Neural crest cell (in vitro differentiated cells): ENCODE measurements at places on chromosomes 2 and 18. TPM values are rescaled to one million over a fixed set of nuclear protein-coding genes. Genes with fewer than 3 reads are reported as not detected.
A peak's percentile ranks its signal among the peaks of the same experiment; 100 is the strongest.

Gene ATG16L1
- total RNA-seq = 26.9 and 28.2 TPM in 2 replicates

Gene MYO5B
- 0.25 and 0.40 TPM in 2 replicates for total RNA-seq

GRCh38 chr18:58572680-58573079, 56.2 kb downstream of the ALPK2 start:
- no peaks in the 10 kb centered on the region for H3K36me3 ChIP-seq
- no peak overlapping the region for H3K27ac ChIP-seq
- no peak for DNase-seq
- H3K4me1 ChIP-seq = peaks cover 12% of the 10 kb centered on the region
- no peaks in the 10 kb centered on the region for H3K27me3 ChIP-seq
- no peak overlapping the region for H3K4me3 ChIP-seq

GRCh38 chr2:160377204-160377995, 116.2 kb downstream of the RBMS1 start:
- peaks cover 44% of the 10 kb centered on the region for H3K4me1 ChIP-seq
- DNase-seq = no peak
- H3K36me3 ChIP-seq = no peaks in the 10 kb centered on the region
- no peak overlapping the region for H3K4me3 ChIP-seq

DNA sequence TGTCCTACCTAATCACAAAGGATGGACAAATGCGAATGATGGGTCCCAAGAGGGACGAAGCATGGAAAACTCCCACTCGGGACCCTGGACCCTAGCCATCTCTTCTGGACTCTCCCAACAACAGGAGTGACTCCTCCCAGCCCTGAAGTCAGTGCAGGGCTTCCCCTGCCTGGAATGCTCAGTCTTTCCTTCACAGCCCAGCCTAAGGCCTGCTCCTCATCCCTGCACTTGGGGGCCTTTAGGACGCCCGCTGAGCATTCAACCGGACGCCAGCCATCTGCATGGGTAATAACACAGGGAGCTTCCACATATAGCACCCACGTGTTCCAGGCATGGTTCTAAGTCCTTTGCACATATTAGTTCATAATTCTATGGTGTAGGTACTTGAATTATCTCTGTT, 237.5 kb downstream of the KLHL29 start:
- DNase-seq = no peak
- H3K4me1 ChIP-seq = peaks cover 42% of the 10 kb centered on the region
- H3K4me3 ChIP-seq = no peak overlapping the region
- H3K27me3 ChIP-seq = no peaks in the 10 kb centered on the region

Gene PMAIP1
- total RNA-seq = 4.2 and 4.6 TPM in 2 replicates

- H3K27me3 ChIP-seq = peaks cover 5% of the 10 kb centered on the region
- H3K27ac ChIP-seq = peak within 1 kb of the TSS; percentile 97
- peak; percentile 72 for DNase-seq
- H3K4me1 ChIP-seq = peaks cover 29% of the 10 kb centered on the region
- peak within 1 kb of the TSS; percentile 97 for H3K4me3 ChIP-seq
Measured at GRCh38 chr2:74833418-74834233, at the start of gene HK2. TSS of gene HK2 (plus strand) at chr2:74834127. CDS start at chr2:74834581, 454 bp downstream.

Gene GALNT3
- total RNA-seq = 3.1 and 3.4 TPM in 2 replicates

DNA sequence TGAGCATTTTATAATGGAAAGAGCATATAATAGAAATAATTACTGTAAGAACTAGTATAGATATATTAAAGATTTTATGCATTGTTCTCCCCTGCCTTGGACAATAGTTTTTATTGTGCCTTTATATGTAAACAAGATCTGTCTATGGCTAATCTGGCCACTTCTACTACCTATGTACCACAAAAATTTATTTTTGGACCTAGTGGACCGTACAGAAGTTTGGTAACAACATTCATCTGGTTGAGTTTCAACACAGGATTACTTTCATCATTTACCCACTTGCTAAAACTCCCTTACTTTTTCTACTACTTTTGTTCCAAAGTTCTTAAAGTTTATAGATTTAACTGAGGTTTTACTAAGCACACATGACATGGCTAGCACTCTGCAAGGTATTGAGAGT, 13.2 kb upstream of the MYOM1 start:
- H3K4me3 ChIP-seq = no peak overlapping the region
- no peak overlapping the region for H3K27ac ChIP-seq
- H3K4me1 ChIP-seq = no peaks in the 10 kb centered on the region
- H3K27me3 ChIP-seq = no peaks in the 10 kb centered on the region
- no peaks in the 10 kb centered on the region for H3K36me3 ChIP-seq

- no peak overlapping the region for H3K27ac ChIP-seq
- H3K36me3 ChIP-seq = peaks cover 13% of the 10 kb centered on the region
- H3K4me1 ChIP-seq = no peaks in the 10 kb centered on the region
- H3K27me3 ChIP-seq = no peaks in the 10 kb centered on the region
- H3K4me3 ChIP-seq = no peak overlapping the region
- DNase-seq = no peak
Measured at GRCh38 chr2:157377861-157378260, 52.2 kb upstream of the ERMN start.

Gene FTCDNL1
- total RNA-seq = 1.5 and 1.6 TPM in 2 replicates

DNA sequence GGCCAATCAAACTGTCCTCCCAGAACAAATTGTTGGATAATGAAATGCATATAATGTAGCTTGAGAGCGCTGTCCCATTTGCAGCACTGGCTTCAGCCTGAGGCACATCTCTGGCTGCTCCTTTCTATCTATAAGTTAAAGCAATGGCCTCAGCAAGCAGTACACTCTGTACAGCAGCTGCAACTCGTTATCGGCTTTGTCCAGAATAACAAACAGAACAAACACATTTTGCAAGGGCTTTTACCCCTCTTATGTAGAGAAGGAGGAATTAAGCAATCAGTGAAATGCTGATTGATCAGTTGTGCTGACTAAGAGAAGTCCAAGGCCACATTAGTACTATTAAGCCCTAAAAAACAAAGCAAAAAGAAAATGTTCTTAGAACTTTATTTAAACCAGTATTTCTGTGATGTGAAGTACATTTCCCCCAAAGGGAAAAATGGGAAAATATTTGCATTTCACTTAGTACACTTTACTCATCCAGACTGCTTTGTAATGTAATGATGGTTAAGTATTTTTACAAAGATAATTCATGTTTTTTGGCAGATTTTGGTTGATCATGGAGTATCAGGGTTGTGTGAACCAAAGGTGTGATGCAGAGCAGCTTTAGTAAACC, 15.0 kb upstream of the CPS1 start:
- no peaks in the 10 kb centered on the region for H3K36me3 ChIP-seq
- H3K4me3 ChIP-seq = no peak overlapping the region
- peaks cover 10% of the 10 kb centered on the region for H3K4me1 ChIP-seq
- no peak for DNase-seq

- no peaks in the 10 kb centered on the region for H3K27me3 ChIP-seq
- H3K27ac ChIP-seq = no peak overlapping the region
- H3K36me3 ChIP-seq = no peaks in the 10 kb centered on the region
- no peak for DNase-seq
- no peaks in the 10 kb centered on the region for H3K4me1 ChIP-seq
- H3K4me3 ChIP-seq = no peak overlapping the region
Measured at GRCh38 chr2:223513771-223514455, 88.2 kb downstream of the SCG2 start.

DNA sequence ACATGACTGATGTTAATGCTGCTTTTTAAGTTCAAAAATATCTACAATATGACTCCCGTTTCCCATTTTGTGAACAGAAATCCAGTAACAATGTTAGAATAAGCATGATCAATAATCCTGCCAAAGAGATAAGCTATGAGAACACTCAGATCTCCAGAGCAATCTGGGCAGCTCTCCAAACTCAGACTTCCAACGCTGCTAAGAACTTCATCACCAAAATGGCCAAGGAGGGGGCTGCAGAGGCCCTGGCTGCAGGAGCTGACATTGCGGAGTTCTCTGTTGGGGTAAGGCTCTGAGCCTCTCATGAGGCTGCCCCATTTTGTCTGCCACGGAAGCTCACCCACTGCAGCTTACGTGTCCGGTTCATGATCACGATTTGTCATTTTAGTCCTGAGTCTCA, 68.4 kb downstream of the UGGT1 start:
- DNase-seq = no peak
- H3K4me3 ChIP-seq = no peak overlapping the region
- H3K27me3 ChIP-seq = no peaks in the 10 kb centered on the region
- H3K4me1 ChIP-seq = no peaks in the 10 kb centered on the region
- no peak overlapping the region for H3K27ac ChIP-seq
- H3K36me3 ChIP-seq = peaks cover 20% of the 10 kb centered on the region

GRCh38 chr2:133025004-133025403, 355.0 kb upstream of the LYPD1 start:
- no peak overlapping the region for H3K27ac ChIP-seq
- peaks cover 3% of the 10 kb centered on the region for H3K36me3 ChIP-seq
- H3K27me3 ChIP-seq = no peaks in the 10 kb centered on the region

DNA sequence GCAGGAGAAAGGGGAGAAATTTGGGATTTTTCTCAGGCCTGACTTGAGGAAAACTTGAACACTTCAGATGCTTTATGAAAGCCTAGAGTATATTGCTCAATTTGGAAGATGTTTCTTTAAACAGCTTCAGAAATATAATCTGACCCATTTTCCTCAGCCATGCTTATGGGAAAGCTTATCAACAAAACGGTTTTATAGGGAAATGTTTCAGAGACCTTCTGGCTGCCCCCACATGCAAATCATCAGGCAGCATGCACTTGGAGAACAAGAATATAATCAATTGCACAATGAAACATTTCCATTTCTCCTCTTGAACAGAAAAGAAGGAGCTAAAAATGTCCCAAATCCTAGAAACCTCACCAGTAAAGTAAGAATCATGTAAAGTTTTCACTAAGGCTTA, 411.2 kb upstream of the ETAA1 start:
- H3K36me3 ChIP-seq = no peaks in the 10 kb centered on the region
- no peak for DNase-seq
- peaks cover 2% of the 10 kb centered on the region for H3K27me3 ChIP-seq
- no peak overlapping the region for H3K27ac ChIP-seq
- H3K4me3 ChIP-seq = no peak overlapping the region

DNA sequence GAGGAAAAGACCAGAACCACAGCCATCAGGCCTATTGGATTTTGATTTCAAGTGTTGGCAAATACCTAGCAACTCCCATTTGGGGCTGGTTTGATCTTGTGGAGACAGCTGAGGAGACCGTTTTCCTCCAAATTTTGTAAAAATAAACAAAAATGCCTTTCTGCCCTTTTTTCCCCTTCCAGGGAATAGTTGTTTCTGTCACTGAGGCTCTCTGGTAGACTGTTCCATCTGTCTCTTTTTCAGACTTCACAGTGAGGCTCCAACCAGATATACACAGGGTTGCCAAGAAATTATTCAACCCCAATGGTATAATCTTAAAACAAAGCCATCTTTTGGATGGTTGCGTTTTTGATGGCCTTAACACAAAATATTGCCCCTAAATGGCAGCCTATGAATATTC, 115.7 kb downstream of the ACOXL start:
- H3K36me3 ChIP-seq = no peaks in the 10 kb centered on the region
- no peak overlapping the region for H3K27ac ChIP-seq
- no peak overlapping the region for H3K4me3 ChIP-seq
- H3K4me1 ChIP-seq = peaks cover 40% of the 10 kb centered on the region
- DNase-seq = no peak
- H3K27me3 ChIP-seq = no peaks in the 10 kb centered on the region

DNA sequence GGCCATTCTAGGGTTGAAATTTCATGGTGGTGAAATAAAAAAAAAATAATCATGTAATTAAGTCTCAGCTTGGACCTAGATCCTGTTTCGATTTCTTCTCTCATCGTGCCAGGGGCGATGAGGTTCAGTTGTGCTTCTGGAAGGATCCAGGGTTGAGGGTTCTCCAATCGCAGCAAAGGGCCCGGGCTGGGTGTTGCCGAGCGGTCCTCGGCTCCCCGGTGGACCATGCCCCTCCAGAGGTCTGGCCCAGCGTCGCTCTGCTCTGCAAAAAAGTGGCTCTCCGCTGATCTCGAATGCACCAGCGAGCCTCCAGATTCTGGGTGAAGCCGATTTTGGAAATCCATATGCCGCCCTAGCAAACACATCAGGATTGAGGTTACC, 39.0 kb downstream of the EN1 start:
- peaks cover 50% of the 10 kb centered on the region for H3K27me3 ChIP-seq
- no peak for DNase-seq
- H3K4me3 ChIP-seq = peak overlapping the region; percentile 66
- no peaks in the 10 kb centered on the region for H3K36me3 ChIP-seq
- H3K27ac ChIP-seq = no peak overlapping the region
- H3K4me1 ChIP-seq = peaks cover 25% of the 10 kb centered on the region

- no peaks in the 10 kb centered on the region for H3K36me3 ChIP-seq
- no peaks in the 10 kb centered on the region for H3K4me1 ChIP-seq
- no peak overlapping the region for H3K4me3 ChIP-seq
Measured at GRCh38 chr2:113080134-113080533, 12.4 kb downstream of the IL1F10 start.

DNA sequence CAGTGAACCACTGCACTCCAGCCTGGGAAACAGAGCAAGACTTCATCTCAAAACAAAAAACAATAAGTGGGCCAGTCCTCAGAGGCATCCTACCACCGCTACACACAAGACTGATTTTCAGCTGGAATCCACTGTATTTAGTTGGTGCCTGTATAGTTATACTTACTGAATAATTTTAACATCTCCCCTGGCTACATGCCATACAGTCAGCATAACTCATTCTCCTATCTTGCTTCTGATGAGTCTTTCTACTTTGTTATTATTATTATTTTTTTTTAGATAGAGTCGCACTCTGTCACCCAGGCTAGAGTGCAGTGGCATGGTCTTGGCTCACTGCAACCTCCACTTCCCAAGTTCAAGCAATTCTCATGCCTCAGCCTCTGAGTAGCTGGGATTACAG, 19.9 kb upstream of the CAB39 start:
- H3K27ac ChIP-seq = no peak overlapping the region
- peaks cover 14% of the 10 kb centered on the region for H3K27me3 ChIP-seq
- DNase-seq = no peak
- no peaks in the 10 kb centered on the region for H3K4me1 ChIP-seq
- H3K4me3 ChIP-seq = no peak overlapping the region

- DNase-seq = no peak
- peaks cover 3% of the 10 kb centered on the region for H3K36me3 ChIP-seq
- H3K27ac ChIP-seq = no peak overlapping the region
Measured at GRCh38 chr2:67145851-67146250, 251.3 kb upstream of the ETAA1 start.

Gene PCARE
- total RNA-seq = not detected in 2 replicates

Gene SLC14A1
- not detected in 2 replicates for total RNA-seq

GRCh38 chr2:197073270-197073669, 146.8 kb upstream of the PGAP1 start:
- peaks cover 16% of the 10 kb centered on the region for H3K4me1 ChIP-seq
- no peaks in the 10 kb centered on the region for H3K27me3 ChIP-seq
- H3K36me3 ChIP-seq = peaks cover 13% of the 10 kb centered on the region
- no peak for DNase-seq
- H3K27ac ChIP-seq = peak overlapping the region; percentile 15

DNA sequence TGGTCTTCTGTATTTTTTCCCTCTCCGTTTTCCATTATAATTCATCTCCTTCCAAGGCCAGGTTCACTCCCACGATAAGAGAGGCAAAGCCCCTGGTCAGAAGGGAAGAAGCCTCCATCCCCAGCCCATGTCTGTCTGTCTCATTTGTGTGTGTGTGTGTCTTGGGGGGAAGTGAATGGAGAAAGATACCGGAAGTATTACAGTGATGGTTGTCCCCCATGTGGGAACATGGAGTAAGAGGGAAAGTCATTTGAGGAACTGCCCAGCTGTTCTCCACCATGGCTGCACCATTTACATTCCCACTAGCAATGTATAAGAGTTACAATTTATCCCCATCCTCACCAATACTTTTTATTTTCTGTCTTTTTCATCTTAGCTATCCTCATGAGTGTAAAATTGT, 113.6 kb upstream of the ATP8B1 start:
- no peak overlapping the region for H3K27ac ChIP-seq
- DNase-seq = no peak
- H3K4me3 ChIP-seq = no peak overlapping the region
- no peaks in the 10 kb centered on the region for H3K27me3 ChIP-seq
- H3K4me1 ChIP-seq = peaks cover 13% of the 10 kb centered on the region

GRCh38 chr2:139281124-139281523, 500.9 kb upstream of the NXPH2 start:
- no peak overlapping the region for H3K27ac ChIP-seq
- H3K4me1 ChIP-seq = no peaks in the 10 kb centered on the region
- no peak for DNase-seq
- no peaks in the 10 kb centered on the region for H3K36me3 ChIP-seq

Gene TTC21B
- 33.0 and 38.4 TPM in 2 replicates for total RNA-seq

Gene OTOS
- total RNA-seq = not detected in 2 replicates

Gene SLC35F6
- total RNA-seq = 28.9 and 30.6 TPM in 2 replicates
